Stimulated activated CD8-positive, alpha-beta memory T cell treated with anti-CD3 and anti-CD28 coated beads, Interleukin-4, amount 100 ng/mL, for 1 hour (primary cell): ENCODE measurements at places on chromosomes 6 and 20.

- DNase-seq: no peak
Measured at GRCh38 chr20:45945678-45946148, 11.2 kb downstream of the PCIF1 start.

GRCh38 chr20:34251619-34252018 is 10.4 kb downstream of the ASIP start:
- no peak for DNase-seq

GRCh38 chr6:113969888-113970804 is 802 bp downstream of the HDAC2 start:
- peak; percentile 6 for DNase-seq

GRCh38 chr6:149335924-149336608 is 18.6 kb downstream of the TAB2 start:
- DNase-seq: no peak

DNA sequence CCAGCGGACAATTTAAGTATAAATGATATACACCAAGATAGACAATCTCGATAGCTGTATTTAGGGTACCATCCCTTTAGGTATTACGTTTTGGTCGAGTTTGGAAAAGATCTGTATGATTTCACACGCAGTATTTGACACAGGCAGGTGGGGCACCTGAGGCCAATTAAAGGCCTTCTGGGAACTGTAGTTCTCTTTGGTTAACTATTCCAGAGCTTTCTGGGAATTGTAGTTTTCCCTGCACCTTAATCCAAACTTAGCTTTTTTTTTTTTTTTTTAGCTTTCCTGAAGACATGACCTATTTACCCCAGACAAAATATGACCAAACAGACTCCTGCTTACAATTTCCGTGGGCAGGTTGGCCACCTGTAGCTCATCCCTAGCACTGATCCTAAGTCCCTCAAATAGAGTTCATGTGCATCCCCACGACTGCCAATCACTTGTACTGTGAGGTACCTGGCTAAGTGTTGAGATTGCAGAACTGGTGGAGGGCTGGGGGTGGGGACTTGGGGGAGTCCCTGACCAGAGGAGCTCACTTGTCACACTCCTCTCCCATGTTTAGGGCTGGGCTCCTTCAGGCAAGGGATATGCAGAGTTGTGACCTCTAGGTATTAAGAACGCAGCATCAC is 999 bp upstream of the EHMT2 start:
- DNase-seq: no peak

- no peak for DNase-seq
Measured at GRCh38 chr20:7113577-7114466, 346.3 kb downstream of the BMP2 start.

- no peak for DNase-seq
Measured at GRCh38 chr6:38603966-38604365, 35.8 kb downstream of the BTBD9 start.

DNA sequence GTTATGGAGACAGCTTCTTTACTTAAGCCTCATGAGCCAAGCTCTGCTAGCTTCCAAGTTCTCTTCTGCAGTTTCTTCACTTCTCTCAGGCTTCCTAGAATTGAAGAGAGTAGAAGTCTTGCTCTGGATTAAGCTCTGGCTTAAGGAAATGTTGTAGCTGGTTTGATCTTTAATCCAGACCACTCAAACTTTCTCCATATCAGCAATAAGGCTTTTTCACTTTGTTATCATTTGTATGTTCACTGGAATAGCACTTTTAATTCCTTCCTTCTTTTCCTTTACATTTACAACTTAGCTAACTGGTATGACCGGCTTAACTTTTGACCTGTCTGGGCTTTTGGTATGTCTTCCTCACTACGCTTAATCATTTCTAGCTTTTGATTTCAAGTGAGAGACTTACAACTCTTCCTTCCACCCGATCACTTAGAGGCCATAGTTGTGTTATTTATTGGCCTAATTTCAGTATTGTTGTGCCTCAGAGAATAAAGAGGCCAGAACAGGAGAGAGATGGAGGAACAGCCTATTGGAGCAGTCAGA is 236.6 kb upstream of the BMP2 start:
- DNase-seq: no peak

GRCh38 chr20:62030834-62031434 is 34.7 kb downstream of the TAF4 start:
- DNase-seq: no peak

DNA sequence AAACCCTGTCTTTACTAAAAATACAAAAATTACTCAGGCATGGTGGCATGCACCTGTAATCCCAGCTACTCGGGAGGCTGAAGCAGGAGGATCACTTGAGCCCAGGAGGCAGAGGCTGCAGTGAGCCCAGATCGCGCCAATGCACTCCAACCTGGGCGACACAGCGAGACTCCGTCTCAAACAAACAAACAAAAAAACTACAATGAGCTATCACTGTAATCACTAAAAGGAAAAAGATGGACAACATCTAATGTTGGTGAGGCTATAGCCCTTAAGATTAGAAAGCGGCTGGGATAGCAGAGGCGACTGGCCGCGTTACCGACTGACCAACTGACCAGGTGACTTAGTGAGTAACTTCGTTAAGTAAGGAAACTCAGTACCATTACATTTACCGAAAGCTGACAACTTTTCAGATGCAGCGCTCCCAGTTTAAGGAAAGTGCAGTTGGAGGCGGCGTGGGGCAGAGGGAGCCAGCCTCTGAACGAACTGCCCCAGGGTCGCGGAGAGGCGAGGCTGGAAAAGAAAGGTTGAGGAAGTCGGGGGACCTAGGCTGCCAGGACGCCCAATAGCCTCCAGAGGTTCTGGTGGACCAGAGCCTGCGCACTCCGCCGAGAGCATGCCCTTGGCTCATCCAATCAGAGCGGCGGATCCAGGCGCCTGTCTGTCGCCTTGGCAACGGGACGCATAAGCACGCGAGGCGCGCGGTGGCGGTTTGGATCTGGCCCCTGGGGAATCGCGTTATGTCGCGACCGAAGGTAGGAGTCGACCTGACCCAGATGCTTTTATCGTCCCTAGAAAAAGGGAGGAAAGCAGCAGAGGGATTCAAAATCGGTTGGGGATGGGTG is 8.9 kb downstream of the TTLL9 start:
- peak; percentile 47 for DNase-seq

DNA sequence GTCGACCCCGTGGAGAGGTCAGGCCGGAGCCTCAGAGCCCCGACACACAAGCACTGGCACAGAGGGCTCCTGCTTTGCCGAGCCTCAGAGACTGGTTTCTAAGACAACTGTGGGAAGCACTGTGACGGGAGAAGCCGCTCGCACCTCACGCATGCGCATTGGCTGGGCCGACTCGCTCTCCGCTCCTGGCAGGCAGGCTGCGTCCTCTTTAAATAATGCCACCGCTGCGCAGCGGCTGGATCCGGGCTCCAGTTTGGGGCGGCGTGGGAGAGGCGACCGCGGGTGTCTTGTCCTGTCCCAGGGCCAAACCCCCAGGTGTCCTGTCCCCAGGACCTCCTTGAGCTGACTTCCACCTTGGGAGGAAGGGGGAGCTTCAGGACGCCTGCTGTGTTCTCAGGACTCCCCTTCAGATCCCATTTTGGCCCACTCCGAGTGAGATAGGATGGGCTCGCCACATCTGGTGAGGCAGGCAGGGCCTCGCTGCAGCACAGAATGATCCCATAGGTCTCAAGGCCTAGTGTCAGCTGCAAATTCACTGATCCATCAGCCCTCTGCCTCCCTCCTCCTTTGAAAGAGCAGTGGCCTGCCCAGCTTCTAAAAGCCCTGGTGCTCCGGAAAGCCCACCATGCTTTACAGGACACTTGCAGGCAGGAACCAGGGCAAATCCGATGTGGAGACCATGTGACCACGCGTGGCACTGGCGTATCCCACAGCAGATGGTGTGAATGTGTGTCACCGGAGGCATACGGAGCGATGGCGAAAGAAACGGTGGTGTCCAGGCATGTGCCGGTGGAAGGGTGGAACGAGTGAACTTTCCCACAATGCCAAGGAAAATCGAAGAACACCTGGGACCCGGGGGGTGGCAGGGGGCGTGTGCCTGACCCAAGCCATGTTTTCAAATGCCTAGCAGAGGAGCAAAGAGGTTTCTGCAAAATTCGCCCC is 169.3 kb upstream of the ZNF337 start:
- no peak for DNase-seq

DNA sequence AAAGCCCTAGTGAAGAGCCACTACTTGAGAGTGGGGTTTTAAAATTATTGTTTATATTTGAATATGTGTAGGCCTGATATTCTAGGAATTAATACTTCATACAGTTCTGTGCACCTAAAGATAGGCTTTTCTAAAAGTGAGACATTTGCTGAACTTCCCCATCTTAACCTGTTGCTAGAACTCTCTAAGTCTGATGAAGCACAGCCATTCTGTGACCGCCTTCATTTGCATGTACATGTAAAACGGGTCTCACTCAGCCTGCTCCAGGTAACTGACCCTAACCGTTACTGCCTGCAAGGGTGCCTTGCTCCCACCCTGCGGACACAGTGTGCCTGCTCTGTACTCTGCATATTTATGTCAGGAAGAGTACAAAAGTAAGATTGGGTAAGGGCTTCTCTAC is 44.3 kb upstream of the IRF4 start:
- no peak for DNase-seq

DNA sequence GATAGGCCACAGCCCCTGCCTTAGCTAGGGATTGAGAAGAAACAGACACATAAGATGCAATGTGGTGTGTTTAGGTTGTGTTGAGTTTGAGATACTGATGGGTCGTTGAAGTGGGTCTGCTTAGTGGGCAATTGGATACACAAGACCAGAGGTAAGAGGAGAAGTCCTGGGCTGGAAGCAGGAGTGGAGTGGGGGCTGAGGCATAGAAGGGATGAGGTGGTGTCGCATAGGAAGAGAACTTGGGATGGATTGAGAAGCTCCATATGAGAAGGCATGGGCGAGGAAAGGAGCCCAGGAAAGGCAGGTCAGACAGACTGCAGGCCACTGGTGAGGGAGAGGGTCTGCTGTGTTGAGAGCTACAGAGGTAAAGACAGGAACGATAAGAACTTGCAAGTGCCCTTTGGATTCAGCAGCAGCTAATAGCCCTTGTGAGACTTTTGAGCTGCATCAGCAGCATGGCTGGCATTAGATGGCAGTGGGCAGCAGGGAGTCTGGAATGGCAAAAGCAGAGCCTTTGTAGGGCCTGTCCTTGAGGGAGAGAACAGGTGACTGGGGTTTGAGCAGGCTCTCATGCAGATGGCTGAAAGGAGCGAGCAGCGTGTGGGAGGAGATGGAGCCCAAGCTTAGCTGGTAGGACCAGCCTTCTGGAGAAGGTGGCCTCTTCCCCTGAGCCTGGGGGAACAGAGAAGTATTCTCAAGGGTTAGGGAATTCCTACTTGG is 33.2 kb downstream of the PLCG1 start:
- DNase-seq: no peak

- no peak for DNase-seq
Measured at GRCh38 chr6:70270287-70271005, 32.4 kb downstream of the COL9A1 start.

DNA sequence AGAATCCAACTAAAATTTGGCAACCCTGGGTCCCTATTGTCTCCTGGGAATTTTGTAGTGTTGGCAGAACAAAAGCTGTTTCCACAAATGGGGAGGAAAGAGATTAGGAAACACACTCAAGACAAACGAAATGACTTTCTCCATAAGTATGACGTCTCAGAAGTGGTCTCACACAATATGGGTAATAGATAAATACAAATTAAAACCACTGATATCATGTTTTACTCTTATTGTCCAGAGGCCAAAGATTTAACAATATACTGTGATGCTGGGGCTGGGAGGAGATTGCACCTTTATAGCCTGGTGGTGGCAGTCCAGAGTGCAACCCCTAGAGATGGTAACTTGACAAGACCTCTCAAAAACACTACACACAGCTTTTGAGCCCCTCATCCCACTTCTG is 18.6 kb downstream of the FKBP1A start:
- DNase-seq: no peak

DNA sequence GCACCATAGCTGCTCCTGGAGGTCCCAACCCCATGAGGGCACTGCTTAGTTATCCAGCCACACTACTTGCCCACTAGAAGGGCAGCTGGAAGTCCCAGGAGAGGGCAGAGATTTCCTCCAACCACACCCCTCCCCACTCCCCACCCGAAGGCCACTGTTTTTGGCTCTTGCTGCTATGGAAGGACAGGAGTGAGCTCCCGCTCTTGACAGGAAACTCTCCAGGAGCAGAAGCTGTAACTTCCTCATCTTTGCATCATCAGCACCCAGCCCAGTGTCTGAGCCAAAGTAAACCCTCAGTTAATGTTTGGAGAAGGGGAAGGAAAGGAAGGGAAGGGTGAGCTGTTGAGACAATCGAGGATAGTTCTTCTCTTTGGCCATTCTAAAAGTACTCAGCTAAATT is 120.7 kb downstream of the MTFR2 start:
- no peak for DNase-seq
